ENCODE measurements at places on chromosomes 13 and 19.

DNA sequence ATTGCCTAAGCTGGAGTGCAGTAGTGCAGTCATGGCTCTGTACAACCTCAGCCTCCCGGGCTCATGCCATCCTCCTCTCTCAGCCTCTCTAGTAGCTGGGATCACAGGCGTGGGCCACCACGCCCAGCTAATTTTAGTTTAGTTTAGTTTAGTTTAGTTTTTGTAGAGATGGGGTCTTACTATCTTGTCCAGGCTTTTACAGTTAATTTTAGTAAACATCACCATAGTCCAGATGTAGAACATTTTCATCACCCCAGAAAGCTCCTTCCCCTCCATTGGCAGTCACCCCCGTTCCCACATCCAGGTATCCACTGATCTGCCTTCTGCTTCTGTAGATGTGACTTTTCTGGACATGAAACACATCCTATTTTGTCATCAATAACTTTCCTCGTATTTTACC, 41.1 kb downstream of the DNM2 start:
- DNase-seq: no peak

DNA sequence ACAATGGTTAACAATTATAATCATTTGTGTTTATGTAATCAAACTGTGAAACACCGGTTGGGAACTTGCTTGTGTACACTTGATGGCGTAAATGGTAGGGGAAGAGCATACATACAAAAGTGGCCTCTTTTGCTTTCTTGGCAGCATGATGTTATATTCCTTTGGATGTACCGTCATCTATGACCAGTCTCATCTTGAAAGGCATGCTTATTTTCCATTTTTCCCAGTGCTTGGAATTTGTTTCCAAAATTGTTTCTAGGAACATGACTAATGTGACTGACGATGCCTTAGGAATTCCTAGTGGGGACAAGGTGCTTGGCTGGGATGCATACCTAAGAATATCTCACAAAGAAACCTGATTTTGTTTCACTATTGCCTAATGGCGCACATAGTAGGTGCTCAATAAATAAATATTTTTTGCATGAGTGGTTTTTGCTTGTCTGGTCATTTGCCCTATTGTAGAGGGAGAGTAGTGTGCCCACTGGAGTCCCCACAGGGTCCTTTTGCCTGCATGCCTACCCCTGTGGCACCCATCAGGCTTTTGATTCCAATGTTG, 45.5 kb downstream of the SAE1 start:
- DNase-seq: no peak

DNA sequence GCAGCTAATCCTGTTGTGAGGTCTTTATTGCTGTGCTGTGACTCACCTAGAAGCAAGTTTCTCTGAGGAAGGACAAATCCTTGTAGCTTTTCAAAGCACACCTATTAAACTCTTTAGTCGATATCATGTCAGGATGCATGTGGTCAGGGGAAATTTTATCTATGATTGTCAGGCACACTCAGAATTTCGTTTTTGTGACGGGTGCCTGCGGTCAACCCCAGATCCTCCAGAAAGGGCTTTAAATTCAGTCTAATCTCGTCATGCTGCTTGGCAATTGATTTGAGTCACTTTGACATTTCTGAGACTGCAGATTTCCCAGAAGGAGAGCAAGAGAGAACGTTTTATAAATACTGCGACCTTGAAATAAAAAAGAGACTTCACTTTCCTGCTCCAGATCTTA, 316.9 kb downstream of the FGF9 start:
- DNase-seq: no peak

DNA sequence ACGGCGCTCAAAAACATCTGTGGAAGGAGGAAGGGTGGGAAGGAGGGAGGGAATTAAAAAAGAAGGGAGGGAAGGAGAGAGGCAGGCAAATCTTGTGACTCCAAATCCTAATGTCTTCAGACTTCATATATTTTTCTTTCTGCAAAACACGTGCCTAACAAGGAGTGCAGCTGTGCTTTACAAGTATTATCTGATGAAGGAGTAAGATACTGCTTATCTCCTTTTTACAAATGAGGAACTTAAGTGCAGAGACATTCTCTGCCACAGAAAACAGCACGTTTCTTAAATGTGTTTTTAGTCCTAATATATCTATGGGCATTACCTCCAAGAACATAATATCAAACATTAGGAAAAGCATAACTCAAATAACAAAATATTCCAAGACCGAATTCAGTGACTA, 6.5 kb downstream of the FLT3 start:
- DNase-seq: no peak

DNA sequence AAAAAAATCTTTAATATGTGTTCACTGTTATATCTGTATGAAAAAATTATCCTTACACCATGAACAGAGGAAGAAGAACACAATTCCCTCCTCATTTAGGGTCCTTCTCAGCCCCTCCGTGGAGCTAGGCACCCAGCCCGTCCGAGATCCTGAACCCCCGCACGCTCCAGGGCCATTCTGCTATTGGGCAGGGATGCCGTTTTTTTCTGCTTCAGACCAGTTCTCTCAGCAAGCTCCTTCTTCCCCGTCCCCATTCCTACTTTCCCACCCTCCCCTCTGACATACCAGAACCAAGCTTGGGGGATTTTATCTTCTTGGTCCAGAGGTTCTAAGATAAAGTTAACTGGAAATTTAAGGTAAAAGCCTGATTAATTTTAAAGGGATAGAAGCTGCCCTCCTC, 36.2 kb downstream of the ATP12A start:
- no peak for DNase-seq

GRCh38 chr19:33295621-33296487, 6.5 kb downstream of the CEBPA start:
- DNase-seq: no peak

DNA sequence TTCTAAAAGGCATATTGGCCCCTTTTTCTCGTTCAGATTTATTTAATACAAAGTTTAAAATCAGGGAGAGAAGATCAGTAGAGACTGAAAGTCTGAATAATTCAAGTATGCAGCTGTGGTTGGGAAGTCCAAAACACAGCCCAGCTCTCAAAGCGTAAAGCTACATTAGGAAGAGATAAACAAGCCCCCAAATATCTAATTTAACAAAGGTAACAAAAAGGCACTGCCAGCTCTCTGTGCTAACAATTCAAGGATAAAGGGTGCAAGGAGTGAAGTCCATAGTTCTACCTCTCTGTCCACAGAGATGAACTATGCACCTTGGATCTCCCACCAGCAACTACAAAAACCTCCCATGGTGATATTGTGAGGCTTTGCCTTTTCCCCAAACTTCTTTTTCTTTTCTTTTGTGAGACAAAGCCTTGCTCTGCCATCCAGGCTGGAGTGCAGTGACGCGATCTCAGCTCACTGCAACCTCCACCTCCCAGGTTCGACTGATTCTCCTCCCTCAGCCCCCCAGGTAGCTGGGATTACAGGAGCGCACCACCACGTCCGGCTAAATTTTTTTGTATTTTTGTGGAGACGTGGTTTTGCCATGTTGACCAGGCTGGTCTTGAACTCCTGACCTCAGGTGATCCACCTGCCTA, 104.4 kb downstream of the LHFPL6 start:
- no peak for DNase-seq

DNA sequence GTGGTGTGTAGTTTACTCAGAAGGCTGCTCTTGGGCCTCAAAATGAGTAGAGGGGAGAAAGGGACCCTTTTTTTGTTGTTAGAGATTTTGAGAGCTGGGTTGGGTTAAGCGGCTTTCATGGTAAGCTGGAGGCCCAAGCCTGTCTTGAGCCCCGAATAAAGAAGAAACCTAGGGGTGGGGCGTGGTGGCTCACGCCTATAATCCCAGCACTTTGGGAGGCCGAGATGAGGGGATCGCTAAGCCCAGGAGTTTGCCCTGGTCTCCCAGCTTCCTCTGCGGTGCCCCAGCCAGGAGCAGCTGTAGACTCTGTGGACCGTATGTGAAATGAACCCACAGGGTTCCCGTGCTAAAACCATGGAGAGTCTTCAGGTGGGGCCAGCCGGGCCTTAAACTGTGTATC, 56.1 kb downstream of the KDM4B start:
- no peak for DNase-seq

- DNase-seq: no peak
These were observed 3.1 kb upstream of the BCL3 start for GRCh38 chr19:44745341-44745831.

- peak; percentile 71 for DNase-seq
These were observed at the start of gene FFAR1 for GRCh38 chr19:35347171-35347929. TSS of gene FFAR1 (plus strand) at chr19:35347902. CDS start at chr19:35351552, 3,650 bp downstream.

DNA sequence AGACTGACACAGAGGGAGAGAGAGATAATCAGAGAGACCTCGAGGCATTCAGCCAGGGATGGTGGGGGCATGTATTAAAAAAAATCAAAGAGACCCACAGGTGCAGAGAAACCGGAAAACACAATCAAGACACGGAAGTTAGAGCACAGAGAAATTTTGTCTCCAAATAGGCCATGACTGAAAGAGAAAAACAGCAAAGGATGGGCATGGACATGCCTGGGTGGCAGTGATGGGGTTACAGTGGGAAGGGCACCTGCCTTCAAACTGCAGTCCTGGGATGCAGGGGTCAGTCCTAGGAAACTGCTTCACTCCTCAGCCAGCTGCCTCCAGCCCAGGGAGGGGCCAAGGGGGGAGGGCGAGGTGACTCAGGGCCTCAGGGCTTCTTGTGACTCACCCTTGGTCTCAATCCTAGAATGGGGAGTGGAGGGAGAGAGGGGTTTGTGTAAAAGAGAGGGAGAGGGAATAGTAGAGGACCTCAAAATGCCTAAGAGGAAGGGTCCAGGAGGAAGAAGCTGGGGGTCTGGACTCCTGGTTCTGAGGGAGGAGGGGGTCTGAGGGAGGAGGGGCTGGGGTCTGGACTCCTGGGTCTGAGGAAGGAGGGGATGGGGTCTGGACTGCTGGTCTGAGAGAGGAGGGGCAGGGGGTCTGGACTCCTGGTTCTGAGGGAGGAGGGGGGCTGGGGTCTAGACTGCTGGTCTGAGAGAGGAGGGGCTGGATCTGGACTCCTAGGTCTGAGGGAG, 3.6 kb upstream of the KCNN4 start:
- peak; percentile 63 for DNase-seq

DNA sequence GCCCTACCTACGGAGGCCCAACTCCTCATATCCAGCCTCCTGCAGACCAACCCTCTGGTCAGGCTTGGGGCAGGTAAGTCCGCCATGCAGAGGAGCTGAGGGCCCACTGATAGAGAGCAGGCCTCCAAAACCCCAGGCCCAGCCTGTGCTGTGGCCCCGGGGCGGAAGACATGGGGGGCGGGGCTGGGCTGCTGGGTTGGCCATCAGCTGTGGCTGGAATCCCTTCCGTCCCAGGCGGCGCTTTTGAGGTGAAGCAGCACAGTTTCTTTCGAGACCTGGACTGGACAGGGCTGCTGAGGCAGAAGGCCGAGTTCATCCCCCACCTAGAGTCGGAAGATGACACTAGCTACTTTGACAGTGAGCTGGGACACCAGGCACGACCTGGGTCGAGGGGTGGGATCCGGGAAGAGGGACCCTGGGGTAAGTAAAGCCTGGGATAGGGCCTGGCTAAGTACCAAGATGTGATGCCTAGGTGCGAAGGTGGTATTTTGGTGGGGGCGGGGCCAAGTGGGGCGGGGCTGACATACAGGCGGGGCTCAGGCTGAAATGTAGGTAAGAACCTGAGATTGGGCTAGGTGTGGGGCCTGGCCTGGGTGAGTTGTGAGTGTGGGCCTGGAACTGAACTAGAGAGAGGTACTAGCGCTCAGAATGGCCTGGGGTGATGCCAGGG, 15.4 kb downstream of the DNASE2 start:
- DNase-seq: no peak

GRCh38 chr19:44943801-44944249, 1.8 kb downstream of the APOC4 start:
- DNase-seq: no peak

DNA sequence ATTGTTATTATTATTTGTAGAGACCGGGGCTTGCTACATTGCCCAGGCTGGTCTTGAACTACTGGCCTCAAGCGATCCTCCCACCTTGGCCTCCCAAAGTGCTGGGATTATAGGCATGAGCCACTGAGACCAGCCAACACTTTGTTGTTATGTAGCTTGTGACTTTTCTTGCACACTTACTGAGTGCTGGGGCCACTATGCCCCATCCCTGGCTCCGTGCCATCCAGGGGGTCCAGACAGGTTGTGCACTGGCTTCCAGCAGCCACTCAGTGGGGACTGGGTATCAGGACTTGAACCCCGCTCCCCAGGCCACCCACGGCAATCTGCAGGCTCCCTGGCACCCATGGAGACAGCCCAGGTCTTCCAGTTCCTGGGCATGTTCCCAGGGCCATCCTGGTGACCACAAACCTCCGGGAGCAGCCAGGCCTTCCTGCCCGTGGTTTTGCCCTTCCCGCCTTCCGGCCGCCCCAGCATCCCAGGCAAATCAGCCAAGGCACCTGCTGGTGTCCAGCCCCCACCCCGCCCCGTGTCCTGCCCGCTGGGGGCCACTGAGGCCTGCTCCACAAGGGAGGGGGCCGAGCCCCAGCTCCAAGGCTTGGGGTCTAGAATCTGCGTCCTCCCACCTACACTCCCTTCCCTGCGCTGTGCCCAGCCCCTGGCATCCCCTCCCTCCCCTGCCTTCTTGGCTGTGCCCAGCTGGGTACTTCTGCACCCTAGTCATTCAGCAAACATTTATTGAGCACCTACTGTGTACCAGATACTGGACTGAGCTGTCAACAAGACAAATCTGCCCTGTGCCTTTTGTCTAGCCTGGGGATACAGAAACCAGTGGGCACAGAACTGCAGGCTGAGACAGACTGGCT, 23.7 kb upstream of the SEMA6B start:
- no peak for DNase-seq

- no peak for DNase-seq
These were observed 101.6 kb downstream of the RAP2A start for GRCh38 chr13:97535614-97536013.

DNA sequence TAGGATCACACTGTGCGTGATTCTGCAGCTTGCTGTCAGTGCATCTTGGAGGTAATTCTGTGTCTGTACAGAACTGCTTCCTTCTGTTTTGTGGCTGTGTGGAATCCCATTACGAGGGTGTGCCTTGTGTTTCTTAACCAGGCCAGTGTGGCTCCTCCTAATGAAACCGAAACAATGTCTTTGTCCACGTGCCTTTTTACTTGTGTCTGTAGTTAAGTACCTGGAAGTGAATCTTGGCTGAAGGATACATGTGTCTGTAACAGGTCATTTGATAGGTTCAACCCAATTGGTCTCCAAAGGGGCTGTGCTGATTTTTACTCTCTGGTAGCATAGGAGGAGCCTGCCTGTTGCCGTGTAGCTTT, 13.1 kb downstream of the NOP53 start:
- no peak for DNase-seq

DNA sequence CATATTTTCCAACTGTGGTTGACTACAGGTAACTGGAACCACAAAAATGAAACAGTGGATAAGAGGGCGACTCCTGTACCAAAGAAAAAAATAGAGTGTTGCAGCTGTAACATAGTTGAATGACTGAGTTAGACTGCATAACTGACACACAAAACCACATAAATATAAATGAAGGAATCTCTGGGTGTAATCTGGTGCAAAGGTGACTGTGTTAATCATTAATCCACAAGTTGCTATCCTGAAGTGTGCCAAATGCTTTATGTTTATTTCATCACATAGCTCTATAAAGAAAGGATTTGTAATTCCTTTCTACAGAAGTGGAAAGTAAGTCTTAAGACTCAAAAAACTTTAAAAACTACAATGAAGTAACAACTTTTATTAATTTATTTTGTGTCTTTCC, 6.0 kb upstream of the GJB2 start:
- no peak for DNase-seq
